ENCODE measurements at places on chromosomes 6 and 20. TPM values are rescaled to one million over a fixed set of nuclear protein-coding genes. Genes with fewer than 3 reads are reported as not detected.

Gene RHAG
- not detected for total RNA-seq

Gene APOM
- 2.6 TPM for total RNA-seq

Gene MPC1
- total RNA-seq = 13.2 TPM

Gene CDH26
- total RNA-seq = not detected

Gene PCSK2
- 0.07 TPM for total RNA-seq

Gene ADGRF5
- total RNA-seq = not detected

Gene GSTA3
- not detected for total RNA-seq

Gene HLA-DQB1
- total RNA-seq = 6.6 TPM

Gene RIPOR2
- total RNA-seq = 1.1 TPM

Gene GSTA2
- total RNA-seq = not detected

Gene SUMO4
- total RNA-seq = 0.82 TPM

Gene ERVFRD-1
- total RNA-seq = not detected

Gene GSS
- total RNA-seq = 96.4 TPM

Gene HINT3
- total RNA-seq = 19.5 TPM

Gene CLPSL1
- total RNA-seq = not detected

Gene MUC22
- not detected for total RNA-seq

Gene UBE2V1
- total RNA-seq = 143 TPM

Data from neural progenitor cell (in vitro differentiated cells).